Activated T-cell treated with anti-CD3 and anti-CD28 coated beads, Interleukin-2, amount 50 U/mL, for 1 hour (primary cell): ENCODE measurements at places on chromosomes 5 and 9.

GRCh38 chr9:94903961-94904421 lies 177.5 kb downstream of the AOPEP start:
- DNase-seq = no peak

DNA sequence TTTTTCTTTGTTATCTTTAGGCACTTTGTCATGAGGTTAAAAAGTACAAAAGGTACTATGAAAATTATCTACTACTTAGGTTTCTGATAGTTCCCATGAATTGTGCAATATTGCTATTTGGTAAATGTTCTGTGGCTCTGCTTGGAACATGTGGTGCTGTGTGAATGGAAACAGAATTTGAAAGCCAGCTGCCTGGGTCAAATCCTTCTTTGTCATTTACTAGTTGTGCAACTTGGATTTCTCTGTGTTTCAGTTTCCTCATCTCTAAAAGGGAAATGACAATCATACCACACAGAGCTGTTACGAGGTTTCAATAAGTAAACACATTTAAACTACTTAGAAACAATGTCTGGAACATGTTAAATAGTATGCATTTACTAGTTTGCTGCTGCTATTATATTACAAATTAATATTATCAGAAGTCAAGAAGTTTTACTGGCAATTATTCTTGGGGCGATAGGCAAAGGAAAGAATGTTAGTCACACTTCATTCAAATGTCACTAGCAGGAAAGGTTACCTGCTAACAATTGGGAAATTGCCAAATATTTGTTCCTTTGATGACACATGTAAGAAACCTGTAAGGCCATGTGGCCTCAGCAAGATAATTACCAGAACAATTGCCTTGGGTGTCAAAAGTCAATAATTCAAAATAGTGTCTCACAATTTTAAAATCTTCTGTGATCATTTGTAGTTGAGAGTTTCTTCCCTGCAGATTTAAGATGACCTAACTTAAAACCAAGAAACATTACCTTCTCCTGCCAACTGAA lies 184.8 kb downstream of the KIAA0825 start:
- DNase-seq = no peak

GRCh38 chr5:178421699-178422399 lies 168.3 kb downstream of the COL23A1 start:
- DNase-seq = no peak

- DNase-seq = no peak
Observed at GRCh38 chr5:142056816-142057696, 44.2 kb upstream of the GNPDA1 start.

GRCh38 chr9:26066237-26066636 lies 388.0 kb upstream of the TUSC1 start:
- DNase-seq = no peak

DNA sequence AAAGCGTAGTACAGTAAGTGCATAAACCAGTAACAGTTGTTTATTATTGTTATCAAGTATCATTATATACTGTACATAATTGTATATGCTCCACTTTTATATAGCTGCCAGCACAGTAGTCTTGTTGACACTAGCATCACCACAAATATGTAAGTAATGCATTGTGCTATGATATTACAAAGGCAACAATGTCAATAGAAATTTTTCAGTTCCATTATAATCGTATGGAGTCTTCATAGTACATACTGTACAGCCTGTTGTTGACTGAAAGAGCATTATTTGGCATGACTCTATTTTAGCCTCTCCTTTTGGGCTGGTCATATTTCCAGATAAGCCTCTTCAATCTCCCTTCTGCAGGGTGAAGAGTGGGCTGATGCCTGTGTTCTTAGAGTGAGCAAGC lies 40.4 kb downstream of the CFAP95 start:
- DNase-seq = no peak

DNA sequence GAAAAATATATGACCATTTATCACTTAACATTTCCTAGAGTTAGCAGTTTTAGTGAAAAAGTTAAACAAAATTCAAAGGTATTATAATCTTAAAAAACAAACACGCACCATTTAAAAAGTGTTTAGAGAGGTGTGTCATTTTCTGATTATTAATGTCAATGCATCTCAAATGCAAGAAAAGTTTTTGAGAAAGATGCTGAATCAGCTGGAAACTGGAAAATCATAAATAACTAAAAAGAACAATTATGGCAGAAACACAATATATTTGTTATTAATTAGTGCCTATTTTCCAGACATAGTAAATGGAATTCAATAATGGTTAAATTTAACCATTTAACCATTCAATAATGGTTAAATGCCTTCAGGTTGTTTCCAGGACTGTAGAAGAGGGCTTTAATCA lies 64.9 kb downstream of the RICTOR start:
- DNase-seq = no peak

GRCh38 chr9:127905004-127905728 lies 5.8 kb upstream of the ST6GALNAC6 start:
- DNase-seq = peak; percentile 73

DNA sequence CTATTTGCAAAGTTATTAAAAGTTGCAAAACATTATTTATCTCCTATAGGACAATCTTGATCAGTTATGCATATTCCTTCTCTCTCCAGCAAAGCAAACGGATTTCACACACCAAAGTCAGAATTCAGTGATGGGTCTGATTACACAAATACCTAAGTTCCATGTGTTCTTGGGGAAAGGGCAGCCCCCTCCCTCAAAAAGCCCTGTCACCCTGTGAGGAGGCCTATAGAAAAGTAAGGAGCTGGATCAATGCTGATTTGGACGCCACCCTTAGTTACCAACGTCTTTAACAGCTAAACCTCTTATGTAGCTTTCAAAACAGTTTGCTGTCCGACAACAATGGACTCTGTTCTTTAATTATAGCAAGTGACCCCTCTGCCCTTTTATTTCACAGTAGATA lies 6.4 kb downstream of the ZNF608 start:
- no peak for DNase-seq

DNA sequence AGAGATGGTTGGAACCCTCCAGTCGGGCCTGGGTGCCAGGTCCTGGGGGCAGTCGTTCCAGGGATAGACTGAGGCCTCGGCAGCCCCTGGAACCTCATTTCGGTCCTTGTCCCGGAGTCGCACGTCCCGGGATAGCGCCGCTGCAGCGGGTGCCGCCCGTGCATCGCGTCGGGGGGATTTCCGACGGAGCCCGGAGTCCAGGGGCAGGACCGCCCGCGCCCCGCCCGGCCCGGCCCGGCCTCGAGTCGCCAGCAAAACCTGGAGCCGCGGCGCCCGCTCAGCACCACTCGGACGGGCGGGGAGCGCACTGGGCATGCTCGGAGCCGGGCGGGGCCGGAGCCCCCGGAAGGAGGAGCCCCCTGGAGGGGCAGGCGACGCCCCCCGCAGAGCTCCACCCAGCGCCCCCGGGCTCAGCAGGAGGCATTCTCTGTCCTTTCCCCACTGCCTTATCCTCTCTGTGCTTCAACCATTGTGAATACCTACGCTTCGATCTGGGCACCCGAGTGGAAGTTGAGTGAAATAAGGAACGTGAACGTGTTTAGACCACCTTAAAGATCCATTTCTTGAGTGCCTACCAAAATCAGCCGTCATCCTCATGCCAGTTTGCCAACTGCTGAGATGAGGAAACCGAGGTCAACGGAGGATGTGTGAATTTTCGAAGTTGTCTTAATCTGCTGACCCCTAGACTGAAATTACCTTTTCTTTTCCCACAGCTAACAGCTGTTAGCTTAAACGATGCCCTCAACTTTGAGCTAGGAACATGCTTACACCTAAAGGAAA lies 1.7 kb upstream of the PTPN3 start:
- DNase-seq = no peak

- DNase-seq = no peak
Observed at GRCh38 chr9:76650692-76651091, 113.5 kb upstream of the PCA3 start.

- no peak for DNase-seq
Observed at GRCh38 chr9:37636511-37637448, 14.0 kb upstream of the FRMPD1 start.

DNA sequence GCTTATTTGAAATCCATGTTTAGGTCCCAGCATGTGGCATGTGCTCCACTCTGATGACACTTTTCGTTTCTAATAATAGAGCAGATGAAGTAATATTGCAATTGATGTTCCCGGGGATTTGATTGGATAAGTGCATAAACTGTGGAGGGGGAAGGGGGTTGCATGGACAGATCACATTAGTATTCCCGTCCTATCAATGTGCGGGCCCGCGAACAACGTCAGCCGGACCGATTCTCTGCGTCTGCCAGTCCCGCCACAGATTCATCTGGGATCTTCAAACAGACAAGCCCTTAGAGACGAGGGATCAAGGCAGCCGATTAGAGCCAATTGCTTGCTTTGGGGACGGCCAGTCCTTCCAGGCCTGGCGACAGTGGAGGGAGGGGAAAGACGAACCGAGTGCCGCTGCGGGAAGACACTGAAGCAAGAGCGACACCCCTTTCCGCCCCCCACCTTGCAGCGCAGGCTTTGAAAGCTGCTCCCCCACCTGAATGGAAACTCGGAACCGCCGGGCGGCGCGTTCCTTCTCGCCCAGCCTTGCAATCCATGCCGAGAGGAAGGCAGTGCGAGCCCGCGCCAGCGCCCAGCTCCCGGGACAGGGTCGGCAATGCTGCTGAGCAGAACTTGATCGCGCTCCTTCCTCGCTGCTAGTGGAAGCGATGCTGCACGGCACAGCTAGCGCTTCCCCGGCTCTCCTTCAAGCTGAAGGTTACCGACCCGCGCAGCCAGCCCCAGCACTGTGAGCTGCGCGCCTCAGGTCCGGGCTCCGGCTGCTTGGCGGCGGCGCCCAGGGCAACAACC lies at the start of gene RGS7BP:
Gene RGS7BP, plus strand, starts transcription at position 247 of the 798 bp plus-strand sequence. CDS start 610 bp downstream, outside the sequence.
- no peak for DNase-seq

GRCh38 chr5:8869932-8870331 lies 675.9 kb downstream of the SEMA5A start:
- no peak for DNase-seq

DNA sequence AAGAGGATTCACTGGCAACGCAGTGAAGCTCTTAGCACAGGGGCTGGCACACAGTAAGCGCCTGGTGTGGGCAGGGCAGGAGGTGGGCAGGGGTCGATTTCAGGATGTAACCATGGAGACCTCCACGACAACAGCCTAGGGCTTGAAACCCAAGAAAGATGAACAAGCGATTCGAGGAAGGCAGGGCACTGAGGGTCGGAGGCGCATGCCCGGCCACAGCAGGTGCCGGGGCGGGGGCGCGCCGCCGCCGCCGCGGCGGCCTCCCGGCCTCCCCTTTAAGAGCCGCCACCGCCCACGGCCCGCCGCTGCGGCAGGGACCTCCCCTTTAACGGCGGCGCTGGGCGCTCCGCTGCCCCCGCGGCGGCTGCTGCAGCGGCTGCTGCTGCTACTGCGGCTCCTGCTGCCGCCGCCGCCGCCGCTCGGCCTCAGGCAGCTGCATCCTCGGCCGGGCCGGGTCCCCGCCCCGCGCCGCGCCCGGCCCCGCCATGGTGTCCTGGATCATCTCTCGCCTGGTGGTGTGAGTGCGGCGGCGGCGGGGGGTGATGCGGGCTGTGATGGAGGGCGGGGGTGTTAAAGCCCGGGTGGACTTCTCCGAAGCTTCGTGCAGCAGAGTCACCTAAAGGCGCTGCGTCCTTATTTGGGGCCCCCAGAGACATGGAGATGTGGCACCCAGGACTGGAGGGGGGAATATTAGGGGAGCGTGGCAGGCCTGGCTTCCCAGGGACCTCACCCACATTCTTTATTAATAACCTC lies at the start of gene REEP2:
Gene REEP2, plus strand, starts transcription at position 334 of the 753 bp plus-strand sequence. Its CDS starts 152 bp downstream, at position 486.
- peak; percentile 67 for DNase-seq

DNA sequence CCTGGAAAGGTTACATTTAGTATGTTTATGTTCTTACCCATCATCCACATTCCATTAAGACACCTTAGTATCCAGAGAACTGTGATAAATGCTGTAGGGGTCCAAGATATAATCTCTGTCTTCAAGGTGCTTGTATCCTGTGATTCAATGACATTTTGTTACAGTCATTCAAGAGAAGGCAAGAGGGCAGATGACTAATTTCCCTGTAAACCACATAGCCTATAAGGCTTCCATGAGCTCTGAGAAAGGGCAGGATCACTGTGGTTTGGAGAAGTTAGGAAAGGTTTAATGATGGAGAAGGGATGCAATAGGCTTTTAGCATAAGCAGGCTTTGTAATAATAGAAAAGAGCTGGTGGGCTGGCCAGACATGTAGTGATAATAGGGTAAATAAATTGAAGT lies 40.0 kb downstream of the PAPPA start:
- DNase-seq = no peak

GRCh38 chr5:167678481-167678880 lies 613.0 kb upstream of the WWC1 start:
- no peak for DNase-seq

DNA sequence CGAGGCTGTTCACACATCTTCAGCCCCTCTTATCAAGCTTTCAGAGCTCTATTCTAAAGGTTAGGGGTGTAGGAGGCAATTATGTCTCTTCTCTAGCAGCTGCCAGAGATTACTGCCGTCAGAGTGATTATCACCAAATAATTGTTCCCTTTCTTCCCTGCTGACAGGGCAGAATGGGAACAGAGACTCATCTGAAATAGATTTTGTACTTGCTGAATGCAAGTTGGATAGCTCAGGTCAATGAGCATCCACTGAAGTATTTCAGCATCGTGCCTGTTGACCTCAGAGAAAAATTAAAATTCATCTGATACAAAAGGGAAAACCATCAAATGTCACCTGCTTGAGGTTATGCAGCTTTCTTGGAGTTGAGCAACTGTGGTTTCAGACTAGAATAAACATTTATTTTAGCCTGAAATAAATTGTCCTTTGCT lies 213.7 kb upstream of the MAP3K1 start:
- no peak for DNase-seq

DNA sequence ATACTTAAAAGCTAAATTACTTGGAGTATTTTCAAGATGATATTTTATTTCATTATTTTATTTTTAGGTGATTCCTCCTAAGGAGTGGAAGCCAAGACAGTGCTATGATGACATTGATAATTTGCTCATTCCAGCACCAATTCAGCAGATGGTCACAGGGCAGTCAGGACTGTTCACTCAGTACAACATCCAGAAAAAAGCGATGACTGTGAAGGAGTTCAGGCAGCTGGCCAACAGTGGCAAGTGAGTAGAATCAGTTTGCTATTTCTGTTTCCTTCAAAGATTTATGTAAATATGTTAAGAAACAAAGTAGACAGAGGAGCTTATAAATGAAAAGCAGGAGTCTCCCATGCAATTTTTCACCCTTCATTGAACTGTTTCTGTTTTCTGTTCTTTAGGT lies 47.8 kb downstream of the KDM4C start:
- no peak for DNase-seq

DNA sequence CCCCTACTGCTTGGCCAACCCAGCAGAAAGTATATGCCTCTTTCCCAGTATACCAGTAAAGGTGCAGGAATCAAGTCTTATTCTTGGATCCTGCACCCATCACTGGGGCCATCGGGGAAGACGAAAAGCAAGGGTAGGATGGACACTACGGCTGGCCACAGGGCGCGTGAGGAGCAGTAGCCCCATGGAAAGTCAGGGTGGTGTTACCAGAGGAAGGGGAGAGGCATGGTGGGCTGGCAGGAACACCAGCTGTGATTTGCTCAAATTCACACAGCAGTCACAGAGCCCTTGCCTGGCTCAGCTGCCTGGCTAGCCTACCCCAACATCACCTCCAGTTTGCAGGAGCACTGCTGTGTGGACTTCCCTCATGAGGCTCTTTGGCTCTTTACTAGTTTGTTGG lies 34.5 kb upstream of the SAP30L start:
- no peak for DNase-seq

GRCh38 chr5:68137511-68138140 lies 77.9 kb upstream of the PIK3R1 start:
- DNase-seq = no peak

- no peak for DNase-seq
Observed at GRCh38 chr5:170154297-170154696, 48.6 kb downstream of the FOXI1 start.

GRCh38 chr5:113204525-113205161 lies 228.0 kb downstream of the DCP2 start:
- DNase-seq = no peak

GRCh38 chr5:87307796-87308423 lies 40.2 kb downstream of the RASA1 start:
- no peak for DNase-seq
